ENCODE measurements at places on chromosomes 1 and 21.

- DNase-seq, result no peak
Observed at GRCh38 chr1:173914366-173914871, 2.7 kb downstream of the SERPINC1 start.

GRCh38 chr21:32312976-32313375 is 14.3 kb downstream of the MRAP start:
- DNase-seq, result no peak

DNA sequence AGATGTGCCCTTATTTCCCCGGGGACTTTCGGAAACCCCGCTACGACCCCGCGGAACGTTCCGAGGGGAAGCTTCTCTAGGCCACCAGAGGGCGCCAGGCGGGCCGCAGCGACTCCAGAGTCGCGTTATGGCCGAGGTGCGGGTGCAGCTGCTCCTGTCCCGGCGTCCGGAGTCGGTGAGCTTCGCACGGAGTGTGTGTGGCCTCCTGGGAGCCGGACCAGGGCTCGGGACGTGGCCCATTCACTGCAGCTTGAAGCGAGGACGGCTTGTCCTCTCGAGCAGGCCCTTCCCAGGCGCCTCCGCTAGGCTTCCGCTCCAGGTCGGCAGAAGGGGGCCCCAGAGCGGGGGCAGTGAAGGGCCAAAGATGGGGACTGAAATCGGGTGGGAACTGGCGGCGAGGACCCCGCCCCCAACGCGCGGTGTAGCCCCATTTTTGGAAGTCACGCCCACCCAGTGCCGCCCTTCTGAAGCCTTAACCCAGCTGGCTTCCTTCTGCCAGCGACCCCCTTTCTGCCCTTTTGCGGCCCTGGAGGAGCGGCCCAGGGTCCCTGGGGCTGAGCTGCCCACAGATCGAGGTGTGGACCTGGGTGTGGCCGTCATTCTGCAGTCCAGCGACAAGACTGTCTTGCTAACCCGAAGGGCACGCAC is at the start of gene NUDT17:
Gene NUDT17 (plus strand): TSS at position 117 of the 648 bp plus-strand sequence. CDS start 11 bp downstream, at position 128.
- no peak for DNase-seq

DNA sequence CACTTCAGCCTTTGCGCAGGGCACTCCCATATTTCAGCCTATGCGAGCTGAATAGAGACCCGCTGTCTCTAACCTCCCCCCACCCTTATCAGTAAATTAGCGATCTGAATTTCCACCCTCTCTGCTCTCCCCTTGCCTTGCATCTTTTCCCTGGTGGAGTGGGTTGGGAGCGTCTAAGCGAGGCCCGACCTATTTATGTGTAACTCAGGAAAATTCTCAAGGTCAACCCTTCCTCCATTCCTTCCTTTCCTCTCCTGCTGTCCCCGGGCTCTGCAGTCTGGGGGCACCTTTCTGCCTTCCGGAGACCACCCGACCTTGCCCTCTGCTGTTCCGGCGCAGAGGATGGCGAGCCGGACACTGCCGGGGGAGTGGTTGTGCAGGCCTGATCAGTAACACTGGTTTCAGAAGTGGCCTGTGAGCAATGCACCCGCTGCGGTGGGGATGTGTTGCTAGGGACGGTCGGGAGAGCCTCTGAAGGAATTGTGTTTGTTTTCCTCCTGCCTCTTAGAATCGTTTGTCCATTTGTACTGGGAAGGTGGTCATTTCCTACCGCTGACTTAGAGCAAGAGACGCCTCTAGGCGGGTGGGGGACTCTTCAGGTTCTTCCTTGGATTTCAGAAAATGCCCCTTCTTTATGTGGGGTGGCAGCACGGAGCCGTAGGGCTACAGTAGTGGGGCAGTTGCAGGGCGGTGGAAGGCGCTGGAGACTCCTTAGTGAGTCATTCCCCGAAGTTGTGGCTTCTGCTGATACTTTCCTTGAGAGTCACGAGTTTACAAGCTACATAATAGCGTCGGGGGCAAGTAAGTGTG is 513 bp downstream of the MGST3 start:
- no peak for DNase-seq

GRCh38 chr1:151370211-151370911 is 2.1 kb downstream of the SELENBP1 start:
- no peak for DNase-seq

GRCh38 chr1:45097944-45098343 is 85.9 kb downstream of the UROD start:
- DNase-seq, result no peak

GRCh38 chr1:63524201-63524600 is 876 bp downstream of the EFCAB7 start:
- no peak for DNase-seq

- no peak for DNase-seq
Observed at GRCh38 chr1:77820121-77820520, 40.7 kb downstream of the MIGA1 start.

DNA sequence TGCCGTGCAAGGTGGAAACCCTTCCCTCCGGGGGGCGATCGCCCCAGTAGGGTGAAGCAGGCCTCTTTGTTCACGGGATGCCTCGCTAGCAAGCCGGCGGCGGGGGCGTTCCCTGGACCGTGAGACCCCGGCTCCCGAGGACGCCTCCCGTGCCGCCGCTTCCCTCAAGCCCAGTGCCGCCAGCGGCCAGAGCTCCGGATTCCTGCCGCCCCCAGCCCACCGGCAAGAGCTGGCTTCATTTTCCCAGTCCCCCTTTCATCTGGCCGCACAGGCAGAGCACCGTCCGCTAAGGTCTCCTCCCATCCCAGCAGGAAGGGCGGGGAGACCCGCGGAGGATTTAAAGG is 16.3 kb downstream of the IER5 start:
- DNase-seq, result no peak

DNA sequence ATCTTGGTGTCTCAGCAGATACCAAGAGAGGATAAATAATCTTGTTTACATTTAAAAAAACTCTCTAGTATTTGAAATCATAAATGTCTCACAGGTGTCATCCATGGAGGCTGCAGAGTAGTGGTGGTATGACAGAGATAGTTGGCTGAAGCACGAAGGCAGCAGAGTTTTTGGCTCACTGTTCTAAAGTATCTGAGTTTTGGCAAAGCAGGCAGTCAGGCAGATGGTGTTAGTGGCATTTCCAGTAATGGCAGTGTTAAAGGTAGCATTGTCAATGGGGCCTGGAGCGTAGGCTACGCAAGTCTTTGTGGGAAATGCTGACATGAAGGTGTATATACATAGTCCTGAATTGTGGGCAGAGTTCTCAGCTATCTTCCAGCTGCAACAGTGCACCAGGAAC is 68.5 kb upstream of the HSD17B7 start:
- no peak for DNase-seq

GRCh38 chr1:239929317-239929716 is 162.4 kb upstream of the FMN2 start:
- no peak for DNase-seq

- no peak for DNase-seq
Observed at GRCh38 chr1:225678545-225678944, 25.6 kb upstream of the ENAH start.

DNA sequence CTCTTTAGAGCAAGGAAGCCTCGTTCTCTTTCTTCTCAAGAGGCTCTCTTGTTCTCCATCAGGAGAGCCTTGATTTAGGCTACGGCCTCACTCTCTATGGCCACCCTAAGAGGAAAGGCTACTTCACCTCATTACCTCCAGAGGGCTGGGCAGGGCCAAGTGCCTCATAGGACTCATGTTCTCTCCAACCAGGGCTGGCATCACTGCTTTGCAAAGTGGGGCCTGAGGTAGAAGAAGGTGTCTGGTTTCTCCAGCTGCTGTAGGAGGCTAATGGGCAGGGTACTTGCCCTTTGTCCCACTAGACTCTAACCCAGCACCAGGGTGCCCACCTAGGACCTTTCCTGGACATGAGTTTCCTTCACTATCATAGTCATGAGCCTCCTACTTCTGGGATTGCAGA is 2.1 kb upstream of the ATXN7L2 start:
- no peak for DNase-seq

DNA sequence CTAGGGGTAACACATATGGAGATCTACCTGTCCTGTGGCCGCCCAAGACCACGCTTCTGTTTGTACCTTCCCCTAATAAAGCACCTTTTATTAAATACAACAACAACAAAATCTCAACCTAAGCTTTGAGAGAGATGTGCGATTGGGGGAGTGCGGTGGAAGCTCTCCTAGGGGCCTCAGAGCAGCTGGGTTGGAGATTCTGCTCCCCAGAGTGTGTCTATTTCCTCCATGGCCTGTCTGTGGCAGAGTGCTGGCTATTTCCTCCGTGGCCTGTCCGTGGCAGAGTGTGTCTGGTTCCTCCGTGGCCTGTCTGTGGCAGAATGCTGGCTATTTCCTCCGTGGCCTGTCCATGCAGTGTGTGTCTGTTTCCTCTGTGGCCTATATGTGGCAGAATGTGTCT is 139.3 kb upstream of the IPO9 start:
- no peak for DNase-seq

GRCh38 chr1:2593251-2593878 is 6.8 kb downstream of the PRXL2B start:
- DNase-seq, result no peak

GRCh38 chr1:25971066-25971810 is 26.6 kb downstream of the PAFAH2 start:
- DNase-seq, result no peak

GRCh38 chr1:60898413-60898812 is 183.9 kb upstream of the NFIA start:
- DNase-seq, result no peak

DNA sequence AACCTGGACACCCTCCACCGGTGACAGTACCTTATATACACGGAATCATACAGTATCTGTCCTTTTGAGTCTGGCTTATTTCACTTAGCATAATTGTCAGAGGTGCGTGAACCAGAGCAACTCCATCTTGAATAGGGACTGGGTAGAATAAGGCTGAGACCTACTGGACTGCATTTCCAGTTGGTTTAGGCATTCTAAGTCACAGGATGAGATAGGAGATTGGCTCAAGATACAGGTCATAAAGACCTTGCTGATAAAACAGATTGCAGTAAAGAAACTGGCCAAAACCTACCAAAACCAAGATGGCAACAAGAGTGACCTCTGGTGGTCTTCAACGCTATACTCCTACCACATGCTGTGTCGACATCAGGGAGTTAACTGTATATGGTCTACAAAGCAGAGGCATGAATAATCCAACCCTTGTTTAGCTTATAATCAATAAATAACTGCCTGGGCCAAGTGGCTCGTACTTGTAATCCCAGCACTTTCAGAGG is 1.4 kb upstream of the FDPS start:
- DNase-seq, result no peak

DNA sequence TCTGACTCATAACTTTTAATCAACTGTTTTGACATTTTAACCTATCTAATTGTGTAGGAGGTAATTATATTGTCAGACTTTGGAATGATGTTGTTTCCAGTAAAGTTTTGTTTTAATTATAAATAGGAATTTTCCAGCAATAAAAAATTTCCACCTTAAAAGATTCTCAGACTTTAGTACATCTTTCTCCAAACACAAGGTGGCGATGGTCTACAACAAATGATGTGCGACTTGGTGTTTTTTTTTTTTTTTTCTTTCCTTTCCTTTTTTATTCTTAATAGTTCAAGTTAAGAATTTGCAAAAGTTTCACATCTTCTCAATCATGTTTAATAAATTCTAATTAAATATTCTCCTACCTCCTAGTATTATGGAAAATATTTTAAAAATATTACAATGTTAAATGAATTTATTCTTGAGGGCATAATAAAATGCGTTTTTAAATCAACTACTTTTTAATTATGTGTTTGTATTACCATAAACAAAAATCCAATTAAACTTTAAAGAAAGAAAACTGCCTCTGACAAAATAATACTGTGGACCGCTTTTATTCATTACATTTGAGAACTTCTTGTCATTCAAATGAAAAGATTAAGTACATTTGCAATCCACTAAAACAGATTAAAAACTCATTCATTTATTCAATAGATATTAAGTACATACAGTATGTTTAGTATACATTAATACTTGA is 4.4 kb upstream of the ADAMTS1 start:
- DNase-seq, result no peak

- DNase-seq, result no peak
Observed at GRCh38 chr1:195336812-195337211, 1271.4 kb downstream of the KCNT2 start.
